Activated CD8-positive, alpha-beta memory T cell treated with anti-CD3 and anti-CD28 coated beads for 48 hours (primary cell): ENCODE measurements at places on chromosomes 4 and X.

- no peak for DNase-seq
Measured at GRCh38 chr4:151409470-151410313, 716 bp downstream of the FHIP1A start.

DNA sequence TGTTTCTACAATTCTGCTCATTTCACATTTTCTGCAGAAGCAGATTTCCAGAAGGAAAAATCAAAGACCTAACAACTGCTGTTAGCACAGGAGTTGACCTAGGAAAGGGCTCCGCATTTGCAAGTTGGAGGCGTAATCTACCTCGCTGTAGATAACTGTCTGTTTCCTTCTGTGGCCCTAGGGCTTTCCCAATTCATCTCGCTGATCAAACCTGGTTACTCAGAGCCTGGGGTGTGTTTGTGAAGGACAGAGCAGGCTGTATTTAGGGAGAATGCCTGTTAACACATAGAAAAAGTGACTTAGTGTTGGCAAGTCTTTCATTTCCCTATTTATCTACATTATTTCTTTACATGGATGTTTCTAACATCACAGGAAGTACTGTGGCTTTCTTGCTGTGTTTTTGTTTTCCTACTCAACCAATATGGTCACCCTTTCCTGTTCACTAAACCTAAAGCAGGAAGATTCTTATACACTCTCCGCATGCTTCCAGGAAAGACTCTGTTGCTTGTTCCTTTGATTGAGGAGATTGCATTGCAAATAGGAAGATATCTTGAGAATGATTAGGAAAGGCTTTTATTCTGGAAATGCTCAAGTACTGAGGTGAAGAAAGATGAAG is 40.5 kb downstream of the AGA start:
- DNase-seq = no peak

DNA sequence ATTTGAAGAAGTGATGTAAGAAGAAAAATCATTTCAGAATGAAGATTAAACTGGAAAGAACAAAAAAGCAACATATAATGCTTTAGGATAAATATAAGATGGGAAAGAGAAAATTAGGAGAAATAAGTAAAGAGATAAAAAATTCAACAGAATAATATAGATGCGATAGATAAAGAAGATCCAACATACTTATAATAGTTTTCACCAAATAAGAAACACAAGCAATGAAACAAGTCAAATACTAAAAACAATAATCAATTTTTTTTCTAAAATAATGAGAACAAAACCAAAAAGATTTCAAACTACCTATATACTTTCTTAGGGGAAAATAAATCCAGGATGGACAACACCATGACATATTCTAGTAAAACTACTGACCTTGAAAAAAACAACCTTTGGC is 10.1 kb upstream of the DKK2 start:
- no peak for DNase-seq

- DNase-seq = no peak
Measured at GRCh38 chr4:151727365-151727764, 33.4 kb downstream of the GATB start.

GRCh38 chr4:146522869-146523205 is 1.1 kb upstream of the SLC10A7 start:
- peak; percentile 6 for DNase-seq

DNA sequence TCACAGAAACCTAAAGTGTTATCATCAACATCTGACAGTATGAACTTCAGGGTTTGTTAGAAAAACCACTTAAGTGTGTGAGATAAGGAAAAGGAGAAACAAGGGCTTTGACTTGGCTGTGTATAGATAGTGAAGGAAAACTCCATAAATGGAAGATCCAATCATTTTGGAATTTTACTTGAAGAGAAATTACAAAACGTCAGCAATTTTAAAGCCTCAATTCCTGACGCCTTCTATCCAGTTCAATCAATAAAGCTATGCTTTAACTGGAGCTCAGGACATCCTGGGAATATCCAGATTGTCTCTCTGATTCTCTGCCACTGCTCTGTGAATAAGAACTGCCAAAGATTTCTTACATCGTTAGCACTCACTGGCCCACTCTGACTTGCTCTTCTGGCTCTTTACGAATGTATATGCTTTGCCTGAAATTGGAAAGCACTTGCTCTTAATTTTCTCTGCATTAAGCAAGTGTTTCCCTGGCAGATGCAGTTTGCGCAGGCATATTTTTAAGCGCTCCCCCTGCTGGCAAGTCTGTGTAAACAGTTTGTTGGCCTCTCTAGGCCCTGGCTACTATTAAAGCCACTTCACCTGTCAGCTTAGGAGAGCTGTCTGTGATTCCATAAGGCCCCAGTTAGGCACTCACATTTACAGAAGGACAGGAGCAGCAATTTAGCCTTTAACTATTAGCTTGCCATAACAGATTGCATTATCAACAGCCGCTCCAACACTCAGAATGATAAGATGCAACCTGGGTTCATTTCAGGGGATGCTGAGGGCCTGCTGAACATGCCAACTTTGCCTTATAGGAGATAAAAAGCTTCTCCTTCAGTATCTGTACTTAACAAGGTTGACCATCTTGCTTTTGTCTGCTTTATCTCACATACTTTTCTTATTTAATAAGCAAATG is 251.4 kb upstream of the DDX53 start:
- DNase-seq = no peak

DNA sequence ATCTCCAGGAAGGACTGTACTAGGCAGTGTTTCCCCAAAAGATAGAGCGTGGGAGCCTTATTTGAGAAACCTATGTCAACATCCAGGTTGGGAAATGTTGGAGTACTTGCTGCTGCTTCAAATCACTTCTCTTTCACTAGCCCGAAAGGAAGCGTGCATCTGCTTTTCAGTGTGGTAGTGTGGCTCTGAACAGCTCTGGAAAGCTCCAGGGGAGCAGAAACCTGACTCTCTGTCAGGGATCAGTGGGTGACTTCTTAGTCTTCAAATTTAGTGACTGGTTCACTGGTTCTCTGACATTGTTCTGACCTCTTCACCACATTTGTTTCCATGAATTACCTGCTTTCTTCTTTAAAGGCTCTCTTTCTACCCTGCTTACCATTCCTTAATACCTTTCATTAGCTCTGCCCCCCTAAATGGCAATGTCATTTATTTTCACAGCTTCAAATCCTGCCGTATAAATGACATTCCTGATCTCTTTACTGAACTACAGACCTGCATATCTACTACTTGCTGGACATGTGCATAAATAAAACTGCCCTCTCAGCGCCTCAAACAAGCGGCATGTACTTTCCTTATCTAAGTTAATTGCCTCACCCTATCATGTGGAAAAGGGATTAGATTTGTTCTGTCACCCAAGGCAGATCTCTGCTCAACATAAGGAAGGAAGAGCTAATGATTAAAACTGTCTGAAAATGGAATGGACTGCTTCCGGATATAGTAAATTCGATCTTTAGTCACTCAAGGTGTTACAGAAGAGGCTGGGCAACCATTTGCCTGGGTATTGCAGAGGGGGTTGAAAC is 37.0 kb downstream of the DLG3 start:
- DNase-seq = no peak

GRCh38 chr4:53573696-53574095 is 17.6 kb downstream of the LNX1 start:
- DNase-seq = no peak

DNA sequence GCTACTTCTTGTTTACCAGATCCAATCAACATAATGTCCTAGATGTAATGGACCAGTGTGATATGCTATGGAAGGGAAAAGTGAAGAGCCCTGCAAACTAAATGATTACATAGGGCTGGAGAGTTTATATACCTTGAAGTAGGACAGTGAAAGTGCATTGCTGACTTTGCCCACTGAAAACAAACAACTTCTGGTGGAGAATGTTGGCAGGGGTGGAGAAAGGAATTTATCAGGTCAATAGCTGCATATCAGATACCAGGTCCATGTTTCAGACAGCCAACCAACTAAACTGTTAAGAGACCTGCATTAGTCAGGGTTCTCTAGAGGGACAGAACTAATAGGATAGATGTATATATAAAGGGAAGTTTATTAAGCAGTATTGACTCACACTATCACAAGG is 82.4 kb downstream of the DCUN1D4 start:
- DNase-seq = no peak

GRCh38 chrX:145609951-145610511 is 207.6 kb upstream of the SLITRK2 start:
- DNase-seq = no peak

- DNase-seq = no peak
Measured at GRCh38 chr4:113576947-113577678, 184.4 kb downstream of the CAMK2D start.

GRCh38 chrX:136849395-136849794 is 31.1 kb downstream of the RBMX start:
- no peak for DNase-seq

GRCh38 chrX:39818750-39819149 is 279.0 kb downstream of the BCOR start:
- DNase-seq = no peak

DNA sequence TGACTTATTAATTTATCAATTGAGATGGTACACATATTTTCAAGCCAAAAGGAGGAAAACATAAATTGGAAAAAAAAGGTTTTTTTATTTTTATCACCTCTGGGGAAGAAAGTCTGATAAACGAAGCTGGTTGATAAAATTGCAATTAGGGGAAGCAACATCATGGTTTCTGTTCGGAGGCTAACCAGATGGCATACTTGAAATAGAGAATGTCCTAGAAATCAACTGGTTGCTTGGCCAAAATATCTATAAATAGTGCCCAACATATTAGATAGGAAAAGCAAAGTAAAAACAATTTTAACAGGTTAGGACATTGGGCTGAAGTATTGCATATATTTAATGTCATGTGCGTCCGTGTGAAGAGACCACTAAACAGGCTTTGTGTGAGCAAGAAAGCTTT is 14.3 kb downstream of the KLKB1 start:
- no peak for DNase-seq

GRCh38 chr4:26035921-26036320 is 121.9 kb downstream of the SMIM20 start:
- no peak for DNase-seq

- no peak for DNase-seq
Measured at GRCh38 chr4:54783402-54784110, 125.8 kb downstream of the KIT start.

GRCh38 chrX:106286053-106286650 is 118.0 kb downstream of the PWWP3B start:
- DNase-seq = no peak

DNA sequence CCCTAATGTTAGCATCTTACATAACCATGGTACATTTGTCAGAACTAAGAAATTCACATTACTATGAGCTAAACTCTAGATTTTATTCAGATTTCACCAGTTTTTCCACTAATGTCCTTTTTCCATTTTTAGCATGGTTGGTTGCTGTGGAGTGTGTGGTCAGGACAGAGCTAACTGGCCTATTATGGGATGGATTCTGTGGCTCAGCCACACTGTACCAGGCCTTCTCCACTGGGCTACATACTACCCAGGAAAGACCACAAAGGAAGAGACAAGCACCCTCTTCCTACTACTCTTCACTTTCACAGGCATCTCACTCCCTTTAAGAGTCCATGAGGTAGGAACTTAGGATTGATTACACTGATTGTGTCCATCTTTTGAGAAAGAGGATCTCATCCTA is 67.4 kb downstream of the ZNF827 start:
- no peak for DNase-seq

- DNase-seq = no peak
Measured at GRCh38 chr4:7798178-7798995, 141.3 kb downstream of the AFAP1 start.

- no peak for DNase-seq
Measured at GRCh38 chr4:94548571-94548970, 96.8 kb downstream of the PDLIM5 start.

DNA sequence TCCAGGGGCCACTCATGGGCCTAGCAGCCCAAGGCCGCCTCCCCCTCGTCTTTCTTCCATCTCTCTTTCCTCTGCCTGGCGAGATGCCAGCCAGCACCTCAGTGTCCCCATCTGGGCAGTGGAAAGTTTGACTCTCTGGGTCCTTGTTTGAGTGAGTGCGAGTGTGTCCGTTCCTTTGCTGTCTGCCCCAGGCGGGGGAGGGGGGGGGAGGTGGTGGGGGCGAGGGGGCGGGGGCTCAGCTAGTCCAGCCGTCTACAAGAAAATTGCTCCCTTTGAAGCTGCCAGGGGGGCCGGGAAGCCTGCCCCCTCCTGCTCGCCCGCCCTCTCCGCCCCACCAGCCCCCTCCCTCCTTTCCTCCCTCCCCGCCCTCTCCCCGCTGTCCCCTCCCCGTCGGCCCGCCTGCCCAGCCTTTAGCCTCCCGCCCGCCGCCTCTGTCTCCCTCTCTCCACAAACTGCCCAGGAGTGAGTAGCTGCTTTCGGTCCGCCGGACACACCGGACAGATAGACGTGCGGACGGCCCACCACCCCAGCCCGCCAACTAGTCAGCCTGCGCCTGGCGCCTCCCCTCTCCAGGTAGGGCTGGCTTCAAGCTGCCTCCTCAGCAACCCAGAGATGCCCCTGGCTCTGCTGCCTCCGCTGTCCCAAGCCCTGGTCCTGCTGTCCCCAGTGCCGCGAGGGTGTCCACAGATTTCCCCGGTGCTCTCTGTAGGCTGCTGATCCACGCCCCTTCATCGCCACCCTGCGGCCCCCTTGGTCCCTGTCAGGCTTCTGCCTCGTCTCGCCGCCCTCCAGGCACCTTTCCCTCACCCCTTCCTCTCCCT is at the start of gene BGN:
Gene BGN (plus strand): TSS at position 440 of the 821 bp plus-strand sequence. CDS start 9,652 bp downstream, outside the sequence.
- no peak for DNase-seq

DNA sequence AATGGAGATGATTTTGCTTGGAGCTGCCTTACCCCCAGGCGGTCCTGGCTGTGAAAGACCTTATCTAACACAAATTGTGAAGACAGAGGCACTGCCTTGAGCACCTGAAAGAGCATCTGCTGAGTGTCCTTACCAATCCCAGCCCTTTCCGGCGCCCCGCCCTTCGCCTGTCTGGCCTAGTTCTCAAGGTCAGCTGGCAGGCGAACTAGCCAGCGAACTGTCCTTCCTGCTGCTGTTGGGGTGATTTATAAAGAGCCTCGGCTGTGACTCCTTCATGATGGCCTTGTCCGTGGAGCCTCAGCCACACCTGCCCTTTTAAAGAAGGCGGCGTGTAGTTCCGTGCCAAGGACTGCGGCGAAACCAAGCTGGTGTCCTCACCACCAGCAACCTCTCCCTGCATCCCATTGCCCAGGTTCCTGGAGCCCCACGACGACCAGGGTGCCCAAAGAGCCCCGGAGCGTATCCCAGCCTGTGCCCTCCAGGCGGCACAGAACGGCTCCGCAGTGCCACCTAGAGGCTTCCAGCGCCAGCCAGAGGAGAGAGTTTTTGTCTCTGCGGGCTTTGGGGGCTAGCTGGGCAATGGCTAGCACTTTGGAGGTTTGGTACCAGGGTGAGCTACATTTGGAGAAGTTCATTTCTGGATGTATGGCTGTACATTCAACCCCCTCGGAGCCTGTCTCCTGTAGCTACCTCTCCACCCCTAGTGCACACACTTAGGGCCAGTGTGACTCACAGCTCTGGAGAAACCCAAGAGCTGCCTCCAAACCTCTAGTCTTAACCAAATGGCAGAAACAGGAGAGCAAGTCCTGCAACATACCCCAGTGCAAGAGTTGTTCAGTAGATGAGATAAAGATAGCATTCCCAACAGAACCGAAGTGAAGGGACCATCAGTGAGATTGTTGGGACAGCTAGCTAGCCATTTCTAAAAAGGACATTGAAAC is 36.8 kb upstream of the VMA21 start:
- DNase-seq = peak; percentile 22

DNA sequence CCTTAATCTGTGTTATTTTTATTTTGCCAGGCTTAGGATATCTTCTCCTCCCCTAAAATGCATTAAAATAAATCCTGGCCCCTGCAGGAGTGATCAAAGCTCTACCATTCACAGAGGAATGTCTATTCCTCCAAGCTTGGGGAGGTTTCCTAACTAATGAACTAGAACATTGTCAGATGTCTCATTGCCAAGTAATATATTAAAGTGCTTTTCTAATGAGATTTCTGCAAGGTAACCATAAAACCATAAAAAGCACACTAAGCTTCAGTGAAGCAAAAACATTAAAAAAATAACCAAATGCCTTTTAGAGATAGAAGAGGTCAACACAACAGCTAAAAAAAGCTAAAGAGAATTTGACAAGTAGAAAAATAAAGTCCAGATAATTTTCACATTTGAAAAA is 34.8 kb downstream of the IGFBP7 start:
- DNase-seq = no peak
